Central memory CD4-positive, alpha-beta T cell (primary cell): ENCODE measurements at places on chromosomes 6 and 20.

GRCh38 chr6:6803180-6803977, 214.9 kb downstream of the LY86 start:
- no peak for DNase-seq

DNA sequence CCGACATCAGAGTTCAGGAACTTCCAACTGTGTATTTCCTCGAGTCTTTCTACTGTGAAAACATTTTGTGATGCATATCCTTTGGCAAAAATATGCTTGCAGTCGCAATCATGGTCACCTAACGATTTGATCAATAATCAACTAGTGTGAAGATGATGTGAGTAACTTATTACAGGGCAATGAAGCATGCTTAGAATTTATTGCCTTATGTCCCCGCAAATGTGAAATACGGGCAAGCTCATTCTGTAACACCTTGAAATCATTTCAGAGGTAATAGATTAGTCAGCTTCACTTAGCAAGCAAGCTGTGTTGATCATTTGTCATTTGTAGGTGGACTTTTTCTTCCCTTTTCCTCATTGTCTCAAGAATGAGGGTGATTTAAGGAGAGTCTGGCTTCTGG, 67.9 kb upstream of the DOK5 start:
- DNase-seq: no peak

- no peak for DNase-seq
These were observed 378.0 kb downstream of the CD109 start for GRCh38 chr6:74073999-74074398.

- DNase-seq: no peak
These were observed 40.7 kb downstream of the YTHDF1 start for GRCh38 chr20:63175038-63175895.

- no peak for DNase-seq
These were observed 201.0 kb downstream of the PRL start for GRCh38 chr6:22095836-22096235.

DNA sequence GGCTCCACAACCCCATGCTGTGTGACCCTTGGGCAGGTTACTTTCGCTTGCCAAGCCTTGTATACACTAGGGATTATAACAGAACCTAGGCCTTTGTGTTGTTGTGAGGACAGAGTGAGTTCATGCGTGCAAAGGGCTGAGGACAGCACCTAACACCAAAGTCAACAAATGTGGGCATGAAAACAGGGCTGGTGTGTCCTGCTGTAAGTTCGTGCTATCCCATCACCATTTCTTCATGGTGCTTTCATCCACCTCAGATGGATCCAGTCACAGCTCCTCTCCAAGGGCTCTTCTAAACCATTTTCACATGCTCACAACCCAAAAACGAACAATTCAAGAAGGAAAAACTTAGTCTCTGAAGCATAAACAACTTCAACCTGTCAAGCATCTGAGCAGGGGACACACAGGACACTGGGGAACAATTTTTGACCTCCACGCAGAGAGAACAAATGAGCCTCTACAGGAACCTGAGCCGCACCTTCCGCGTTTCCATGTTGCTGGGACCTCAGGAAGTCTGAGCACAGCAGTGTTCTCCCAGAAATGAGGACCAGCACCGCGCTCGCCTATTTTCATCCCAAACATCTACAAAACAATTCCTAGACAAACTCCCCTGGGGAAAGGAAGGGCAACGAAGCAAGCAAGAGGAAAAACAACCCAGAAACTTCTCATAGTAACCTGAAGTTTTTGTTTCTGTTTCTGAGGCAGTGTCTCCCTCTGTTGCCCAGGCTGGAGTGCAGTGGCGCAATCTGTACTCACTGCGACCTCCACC, 3.1 kb downstream of the LRP11 start:
- DNase-seq: no peak

DNA sequence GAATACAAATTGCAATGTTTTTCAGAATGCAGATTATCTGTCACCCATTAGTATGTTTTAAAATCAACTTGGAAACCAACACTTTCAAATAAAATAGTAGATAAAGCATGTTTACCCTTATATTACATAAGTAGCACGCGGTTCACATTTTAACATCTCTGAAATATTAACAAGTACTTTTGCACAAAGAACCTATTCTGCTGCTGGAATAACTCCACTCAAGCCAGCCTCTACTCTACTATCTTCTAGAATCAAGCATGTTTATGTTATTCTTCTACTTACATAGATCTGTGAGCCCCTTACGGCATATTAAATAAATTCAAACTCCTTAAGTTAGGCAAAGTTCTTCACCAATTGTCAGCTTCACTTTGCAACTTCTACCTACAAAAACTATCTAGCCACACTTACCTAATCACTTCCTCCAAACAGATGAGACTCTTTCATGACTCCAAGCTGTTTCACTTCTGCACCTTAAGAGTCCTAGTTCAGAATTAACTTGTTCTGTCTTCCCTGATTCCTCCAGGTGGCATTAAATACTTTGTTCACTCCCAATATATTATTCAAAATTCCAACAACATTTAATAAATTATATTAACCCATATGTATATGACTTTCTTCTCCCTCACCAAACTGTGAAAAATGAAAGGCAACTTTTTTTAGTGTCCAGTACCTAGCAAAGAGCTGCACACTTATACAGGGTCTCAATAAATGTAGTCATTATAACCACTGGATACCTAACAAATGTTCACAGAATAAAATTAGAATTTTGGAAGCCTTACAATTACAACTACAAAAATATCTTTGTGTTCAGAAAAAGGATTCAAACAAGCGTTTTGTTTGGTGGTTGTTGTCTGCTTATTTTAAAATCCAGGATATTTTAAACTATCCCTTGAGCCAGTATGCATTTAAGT, 12.1 kb downstream of the CEP85L start:
- no peak for DNase-seq

GRCh38 chr6:155936551-155936950, 480.9 kb upstream of the NOX3 start:
- DNase-seq: no peak

DNA sequence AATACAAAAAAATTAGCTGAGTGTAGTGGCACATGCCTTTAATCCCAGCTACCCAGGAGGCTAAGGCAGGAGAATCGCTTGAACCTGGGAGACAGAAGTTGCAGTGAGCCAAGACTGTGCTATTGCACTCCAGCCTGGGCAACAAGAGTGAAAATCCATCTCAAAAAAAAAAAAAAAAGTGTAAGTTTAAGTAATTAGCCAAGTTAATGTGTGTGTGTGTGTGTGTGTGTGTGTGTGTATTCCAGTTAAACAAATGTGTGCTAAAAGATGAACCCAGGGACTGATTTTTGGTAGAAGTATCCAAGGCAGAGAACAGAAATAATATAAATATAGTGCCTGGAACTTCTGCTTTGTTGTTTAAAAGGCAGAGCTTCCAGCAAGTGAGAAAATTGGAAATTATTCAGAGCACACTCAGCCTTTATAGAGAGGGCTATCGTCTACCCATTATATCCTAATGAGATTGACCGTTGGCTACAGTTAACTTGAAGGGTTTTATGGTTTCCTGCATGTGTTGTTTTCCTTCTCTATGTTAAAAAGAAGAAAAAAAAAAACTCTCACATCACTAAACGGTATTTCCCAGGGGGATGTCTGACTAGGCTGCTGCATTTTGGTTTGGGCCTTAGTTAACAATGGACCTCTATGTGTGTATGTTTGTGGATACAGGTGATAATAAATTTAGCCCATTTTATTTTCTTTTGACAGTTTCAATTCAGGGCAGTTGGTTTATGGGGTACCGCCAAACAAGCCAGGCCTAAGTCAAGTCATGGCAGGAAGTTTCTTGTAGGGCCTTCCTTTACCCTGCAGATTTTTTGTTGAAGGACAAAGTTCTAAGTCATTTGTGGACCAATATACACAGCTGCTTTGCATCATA, 9.8 kb downstream of the SOX4 start:
- DNase-seq: no peak

- no peak for DNase-seq
These were observed 106.2 kb downstream of the LCA5 start for GRCh38 chr6:79430913-79431536.

GRCh38 chr20:64273109-64273508, 17.6 kb downstream of the PCMTD2 start:
- DNase-seq: no peak

DNA sequence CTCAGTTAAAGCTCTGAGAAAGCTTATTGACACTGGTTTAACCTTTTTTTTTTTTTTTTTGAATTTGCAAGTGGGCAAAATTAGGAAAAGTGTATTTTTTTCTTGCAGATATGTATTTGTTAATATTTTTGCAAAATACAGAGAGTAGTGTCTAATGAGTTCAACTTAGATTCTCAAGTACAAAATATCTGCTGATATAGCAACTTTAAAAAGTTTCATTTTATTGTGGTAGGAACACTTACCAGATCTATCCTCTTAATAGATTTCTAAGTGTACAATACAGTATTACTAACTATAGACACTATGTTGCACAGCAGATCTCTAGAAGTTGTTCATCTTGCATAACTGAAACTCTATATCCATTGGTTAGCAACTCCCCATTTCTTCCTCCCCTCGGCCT, 30.9 kb upstream of the HDDC2 start:
- no peak for DNase-seq

- DNase-seq: no peak
These were observed 30.4 kb downstream of the FYN start for GRCh38 chr6:111842891-111843290.

- no peak for DNase-seq
These were observed 260.6 kb downstream of the PRL start for GRCh38 chr6:22036275-22036674.

- DNase-seq: no peak
These were observed 1.0 kb upstream of the AGPAT4 start for GRCh38 chr6:161274898-161275297.

DNA sequence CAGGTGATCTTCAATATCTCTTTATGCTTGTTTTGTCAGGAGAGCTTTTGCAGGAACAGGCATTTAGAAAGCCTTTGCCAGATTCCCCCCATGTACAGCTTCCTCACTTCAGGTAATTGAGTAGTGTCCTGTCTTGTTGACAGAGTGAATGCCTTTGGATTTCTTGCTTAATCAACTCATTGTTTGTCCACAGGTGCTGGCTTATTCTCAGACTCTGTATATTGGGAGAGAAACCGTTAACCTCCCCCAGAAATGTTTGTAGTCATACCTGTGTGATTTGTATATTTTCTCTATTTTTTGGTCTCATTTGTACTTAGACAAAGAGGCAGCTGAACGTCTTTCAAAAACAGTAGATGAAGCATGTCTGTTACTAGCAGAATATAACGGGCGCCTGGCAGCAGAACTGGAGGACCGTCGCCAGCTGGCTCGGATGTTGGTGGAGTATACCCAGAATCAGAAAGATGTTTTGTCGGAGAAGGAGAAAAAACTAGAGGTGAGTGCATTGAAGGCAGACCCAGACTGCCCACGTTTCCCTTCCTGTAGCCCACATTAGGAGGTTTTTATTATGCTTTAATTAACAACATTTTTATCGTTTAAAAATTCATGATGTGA, 32.3 kb downstream of the RPRD1B start:
- DNase-seq: no peak

- peak; percentile 70 for DNase-seq
These were observed 592 bp upstream of the CDYL start for GRCh38 chr6:4775494-4776130.

GRCh38 chr6:98416027-98416426, 418.3 kb upstream of the POU3F2 start:
- no peak for DNase-seq

DNA sequence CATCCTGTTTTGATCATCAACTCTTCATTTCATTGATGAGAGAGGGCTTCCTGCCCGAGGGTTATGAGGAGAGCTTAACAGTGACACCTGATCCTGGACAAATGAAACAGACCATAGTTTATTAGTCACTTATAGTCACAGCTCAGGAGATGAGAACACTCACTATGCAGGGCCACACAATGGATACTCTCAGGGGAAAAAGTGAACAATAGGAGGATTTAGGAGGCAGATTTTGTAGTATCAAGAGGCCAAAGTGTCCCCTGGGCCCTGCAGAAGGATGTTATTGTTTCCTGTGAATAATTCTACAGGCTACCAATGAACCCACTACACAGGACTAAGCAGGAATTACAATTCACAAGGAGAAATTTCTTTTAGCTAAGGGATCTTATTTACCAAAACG, 772.8 kb upstream of the MAN1A1 start:
- DNase-seq: no peak

GRCh38 chr6:111185954-111186353, 98.7 kb downstream of the SLC16A10 start:
- no peak for DNase-seq

DNA sequence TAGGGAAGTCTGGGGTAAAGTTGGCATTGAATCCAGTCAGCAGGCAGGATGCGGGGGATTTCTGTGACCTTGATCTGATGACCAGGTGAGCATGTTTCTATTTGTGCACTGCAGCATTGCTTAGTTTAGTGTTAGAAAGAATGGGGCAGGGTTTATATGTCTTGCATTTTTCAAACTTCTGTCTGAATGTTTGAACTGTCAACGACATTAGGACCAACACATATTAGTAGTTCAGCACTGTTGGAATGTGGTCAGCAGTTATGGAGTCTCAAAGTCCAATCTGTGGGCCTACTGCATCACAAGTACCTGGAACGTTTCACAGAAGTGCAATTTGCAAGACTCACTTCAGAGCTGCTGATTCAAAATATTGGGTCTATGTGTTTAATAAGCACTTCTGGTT, 276.6 kb upstream of the BMP2 start:
- DNase-seq: no peak

- DNase-seq: no peak
These were observed 12.0 kb downstream of the TOMM6 start for GRCh38 chr6:41799559-41799911.

DNA sequence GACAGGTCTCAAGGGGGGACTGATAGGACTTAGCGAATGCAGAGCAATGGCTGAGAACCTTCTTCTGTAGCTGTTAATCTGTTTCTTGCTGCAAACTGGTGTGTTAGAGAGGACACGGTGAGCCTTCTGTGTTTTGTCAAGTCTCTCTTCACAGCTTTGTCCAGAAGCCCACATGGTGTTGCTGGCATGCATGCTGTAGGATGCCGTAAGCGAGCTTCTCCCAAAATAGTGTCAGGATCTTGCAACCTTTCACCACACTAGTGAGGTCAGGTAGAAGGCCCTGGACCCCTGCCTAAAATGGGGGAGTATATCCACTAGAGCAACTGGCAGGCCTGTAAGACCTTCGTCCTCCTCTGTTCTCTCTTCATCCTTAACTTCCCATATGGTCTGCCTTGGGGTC, 51.9 kb upstream of the GLP1R start:
- no peak for DNase-seq

DNA sequence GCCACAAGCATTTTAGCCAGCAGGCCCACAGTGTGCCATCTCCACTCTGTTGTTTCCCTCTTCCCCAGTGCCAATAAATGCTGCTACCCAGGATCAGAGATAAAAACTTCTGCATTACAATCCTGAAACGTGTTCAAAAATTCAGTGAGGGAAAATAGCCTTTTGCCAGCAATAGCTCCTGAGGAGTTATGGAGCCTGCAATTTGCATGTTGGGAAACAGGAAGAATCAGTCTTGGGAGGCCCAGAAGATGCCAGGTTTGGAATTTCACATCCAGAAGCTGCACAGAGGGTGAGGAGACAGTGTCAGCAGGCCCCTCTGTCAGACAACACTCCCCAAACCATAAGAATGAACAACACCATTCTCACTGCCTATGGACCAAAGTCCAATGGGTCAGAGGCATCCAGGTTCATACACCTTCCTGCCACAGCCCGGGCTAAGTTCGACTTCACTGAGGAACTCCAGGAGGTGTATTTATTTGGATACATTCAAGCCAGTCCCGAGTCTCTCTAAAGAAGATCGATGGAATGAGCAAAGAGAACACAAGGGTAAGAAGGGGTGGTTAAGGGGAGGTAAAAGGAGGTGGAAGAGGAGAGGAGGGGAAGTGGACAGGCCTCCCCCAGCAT, 20.8 kb downstream of the RRBP1 start:
- DNase-seq: no peak

- no peak for DNase-seq
These were observed 454.2 kb downstream of the PTPRT start for GRCh38 chr20:42735539-42735938.

- DNase-seq: no peak
These were observed 121.4 kb upstream of the NRSN1 start for GRCh38 chr6:24004659-24005058.
